LNCaP clone FGC (cell line): ENCODE measurements at places on chromosomes 3 and 15.

DNA sequence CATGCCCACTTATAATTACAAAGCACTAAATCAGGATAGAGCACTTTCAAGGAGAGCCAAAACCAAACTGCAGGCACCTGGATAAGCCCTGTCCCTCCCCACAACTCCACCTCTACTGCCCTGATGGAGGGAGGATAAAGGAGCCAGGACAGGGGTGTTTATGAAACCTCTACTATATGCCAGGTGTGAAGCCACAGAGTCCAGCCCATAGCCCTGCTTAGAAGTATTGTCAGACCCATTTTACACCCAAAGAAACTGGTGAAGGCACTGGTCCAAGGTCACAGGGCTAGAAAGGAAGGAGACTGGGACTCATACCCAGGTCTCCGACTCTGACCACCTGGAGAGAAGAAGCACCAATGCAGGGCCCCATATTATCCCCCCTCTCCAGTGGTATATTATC is 48.7 kb downstream of the SH3BP5 start:
- no peak for DNase-seq

DNA sequence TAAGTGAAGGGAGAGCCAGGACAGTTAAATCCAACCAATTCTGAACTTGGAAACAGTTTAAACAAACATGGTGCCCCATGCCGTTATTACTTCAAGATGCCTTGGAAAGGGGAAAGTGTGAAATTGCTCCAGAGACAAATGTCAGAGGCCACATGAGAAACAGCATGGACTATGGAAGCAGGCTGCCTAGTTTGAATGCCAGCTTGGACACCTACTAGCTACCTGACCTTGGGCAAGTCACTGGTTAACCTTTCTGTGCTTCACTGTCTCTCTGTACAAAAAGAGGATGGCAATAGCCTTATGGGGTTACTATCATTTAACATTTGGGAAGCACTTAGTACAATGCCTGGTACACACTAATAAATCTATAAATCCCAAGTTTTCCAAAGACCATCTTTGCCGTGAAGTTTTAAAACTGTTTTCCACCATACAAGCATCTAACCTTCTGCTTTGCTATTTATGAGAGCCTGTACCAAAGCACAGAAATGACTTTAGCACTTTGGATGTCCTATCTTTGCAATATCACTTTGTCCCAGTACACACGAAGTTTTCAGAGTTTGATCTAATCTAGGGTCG is 8.3 kb upstream of the TOPBP1 start:
- DNase-seq, result no peak

DNA sequence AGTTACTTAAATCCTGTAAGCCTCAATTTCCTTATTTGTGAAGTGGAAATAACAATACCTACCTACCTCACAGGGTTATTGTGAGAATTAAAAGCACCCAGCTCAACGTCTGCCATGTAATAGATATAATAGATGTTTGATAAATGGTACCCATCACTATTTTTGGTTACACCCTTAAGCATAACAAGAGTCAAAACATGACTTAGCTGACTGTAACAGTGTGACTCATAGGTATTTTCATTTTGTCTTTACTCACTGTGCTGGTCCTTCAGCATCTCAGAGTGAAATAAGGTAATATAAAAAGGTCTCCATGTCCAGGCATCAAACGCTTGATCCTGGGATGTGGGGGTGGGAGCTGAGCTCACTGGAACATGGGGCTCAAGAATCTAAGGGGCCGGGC is 3.1 kb downstream of the CPLX3 start:
- DNase-seq, result no peak

GRCh38 chr3:18703798-18704197 is 278.7 kb upstream of the SATB1 start:
- no peak for DNase-seq

GRCh38 chr15:57572468-57572867 is 19.2 kb upstream of the MYZAP start:
- DNase-seq, result no peak

DNA sequence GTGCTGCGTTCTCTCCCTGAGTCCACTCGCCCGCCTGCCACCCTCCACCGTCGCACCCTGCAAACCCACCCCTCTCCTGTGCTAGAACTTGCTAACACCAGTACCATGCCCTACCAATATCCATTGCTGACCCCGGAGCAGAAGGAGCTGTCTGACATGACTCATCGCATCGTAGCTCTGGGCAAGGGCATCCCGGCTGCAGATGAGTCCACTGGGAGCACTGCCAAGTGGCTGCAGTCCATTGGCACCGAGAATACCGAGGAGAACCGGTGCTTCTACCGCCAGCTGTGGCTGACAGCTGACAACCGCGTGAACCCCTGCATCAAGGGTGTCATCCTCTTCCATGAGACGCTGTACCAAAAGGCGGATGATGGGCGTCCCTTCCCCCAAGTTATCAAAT is 4.9 kb upstream of the ALAS1 start:
- DNase-seq, result peak; percentile 50

DNA sequence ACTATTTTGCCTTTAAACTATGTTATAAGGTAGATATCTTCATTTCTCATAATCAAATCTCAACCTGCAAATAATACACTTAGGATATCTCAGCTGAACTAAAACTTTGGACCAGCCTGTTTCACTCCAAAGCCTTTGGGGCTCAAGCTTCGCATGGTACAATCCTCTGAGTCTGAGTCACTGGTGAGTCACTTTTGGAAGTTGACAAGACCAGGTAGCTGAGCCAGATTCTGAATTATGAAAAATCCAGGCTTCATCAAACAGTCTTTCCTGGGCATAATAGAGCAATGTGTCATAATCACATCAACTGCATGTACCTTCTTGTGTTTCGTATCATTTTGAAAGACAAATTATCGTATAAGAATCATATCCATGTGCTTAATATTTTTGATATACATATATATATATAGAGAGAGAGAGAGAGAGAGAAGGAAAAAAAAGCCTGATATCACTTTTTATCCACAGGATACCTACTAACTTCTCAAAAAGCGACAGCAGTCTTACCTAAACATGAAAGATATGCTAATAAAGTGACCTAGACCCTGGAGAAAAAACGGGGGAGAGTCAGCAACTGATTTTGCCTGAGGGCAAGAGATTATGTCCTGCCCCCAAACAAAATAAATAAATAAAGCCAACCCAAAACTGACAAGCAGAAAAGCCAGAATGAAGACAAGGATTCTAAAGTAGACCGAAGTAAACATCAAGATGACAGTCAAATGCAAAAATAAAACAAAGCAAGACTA is 263.9 kb upstream of the TGFBR2 start:
- DNase-seq, result no peak

DNA sequence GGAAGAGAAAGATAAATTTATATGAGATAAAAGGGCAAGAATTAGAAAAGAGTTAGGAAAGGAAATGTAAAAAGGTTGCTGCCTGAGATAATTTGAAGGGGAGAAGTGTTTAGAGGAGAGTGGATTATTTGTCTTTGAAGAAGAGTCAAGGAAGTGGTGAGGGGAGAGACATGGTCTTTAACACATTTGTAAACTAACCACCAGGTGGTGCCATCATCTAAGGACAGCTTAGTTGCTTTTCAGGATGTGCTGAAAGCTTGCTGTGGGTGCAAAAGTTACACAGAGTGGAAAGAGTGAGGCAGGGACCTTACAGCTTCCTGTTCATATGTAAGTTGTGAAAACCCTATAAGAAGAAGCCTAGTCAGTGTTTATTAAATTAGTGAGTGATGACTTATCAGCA is 114.1 kb upstream of the DNAJC19 start:
- no peak for DNase-seq

DNA sequence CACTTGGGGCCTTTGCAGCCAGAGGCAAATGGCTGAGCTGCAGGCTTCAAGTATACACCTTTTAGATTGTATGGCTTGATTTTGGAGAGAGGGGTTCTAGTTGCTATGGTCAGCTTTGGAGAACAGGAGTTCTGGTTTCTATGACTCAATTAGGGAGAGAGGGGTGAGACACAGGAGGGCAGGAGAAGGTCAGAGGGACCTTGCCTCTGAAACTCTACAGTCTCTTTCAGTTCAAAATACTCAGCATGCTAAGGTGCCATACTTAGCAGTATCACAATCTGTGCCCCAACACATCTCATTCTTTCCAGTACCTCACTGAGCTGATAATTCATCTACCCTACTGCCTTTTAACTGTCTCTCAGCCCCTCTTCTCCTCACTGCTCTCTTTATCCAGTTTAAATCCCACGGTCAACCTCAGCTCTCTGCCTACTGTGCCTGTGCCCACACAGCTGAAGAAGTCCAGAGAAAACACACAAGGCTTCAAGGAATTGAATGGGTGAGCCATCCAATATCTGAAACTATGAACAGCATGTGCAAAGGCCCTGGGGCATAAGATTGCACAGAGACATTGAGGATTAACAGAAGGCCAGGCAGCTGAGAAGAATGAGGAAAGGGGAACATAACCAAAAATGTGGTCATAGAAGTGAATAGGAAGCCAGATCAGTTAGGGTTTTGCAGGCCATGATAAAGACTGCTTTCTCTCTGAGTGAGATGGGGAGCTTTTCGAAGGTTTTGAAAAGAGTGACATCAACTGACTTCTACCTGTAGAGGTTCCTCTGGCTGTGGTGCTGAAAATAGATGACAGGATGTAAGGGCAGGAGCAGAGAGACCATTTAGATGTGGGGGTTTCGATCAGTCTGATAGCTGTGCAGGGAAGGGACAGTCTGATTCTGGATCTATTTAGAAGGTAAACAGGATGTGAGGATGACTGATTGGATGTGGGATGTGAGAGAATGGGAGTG is 54.5 kb upstream of the C3orf80 start:
- DNase-seq, result no peak

GRCh38 chr3:72997421-72997961 is 880 bp downstream of the PPP4R2 start:
- no peak for DNase-seq

DNA sequence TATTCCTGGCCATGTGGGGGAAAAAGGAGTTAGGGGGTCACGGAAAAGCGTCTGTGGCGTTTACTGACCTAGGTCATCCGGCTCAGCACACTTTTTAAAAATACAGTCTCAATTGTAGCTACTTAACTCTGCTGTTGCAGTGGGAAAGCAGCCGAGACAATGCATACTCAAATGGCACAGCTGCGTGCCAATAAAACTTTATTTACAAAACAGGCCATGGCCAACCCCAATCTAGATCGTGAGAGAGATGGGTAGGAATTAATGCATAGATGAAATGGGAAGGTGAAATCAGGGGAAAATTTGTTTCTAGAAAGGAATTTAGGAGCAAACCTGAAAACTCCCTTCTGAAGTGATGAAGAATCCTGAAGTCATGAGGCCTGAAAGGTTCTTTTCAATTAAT is 22.0 kb upstream of the FRMD4B start:
- no peak for DNase-seq

- DNase-seq, result no peak
Observed at GRCh38 chr15:31314380-31314779, 12.3 kb upstream of the KLF13 start.

DNA sequence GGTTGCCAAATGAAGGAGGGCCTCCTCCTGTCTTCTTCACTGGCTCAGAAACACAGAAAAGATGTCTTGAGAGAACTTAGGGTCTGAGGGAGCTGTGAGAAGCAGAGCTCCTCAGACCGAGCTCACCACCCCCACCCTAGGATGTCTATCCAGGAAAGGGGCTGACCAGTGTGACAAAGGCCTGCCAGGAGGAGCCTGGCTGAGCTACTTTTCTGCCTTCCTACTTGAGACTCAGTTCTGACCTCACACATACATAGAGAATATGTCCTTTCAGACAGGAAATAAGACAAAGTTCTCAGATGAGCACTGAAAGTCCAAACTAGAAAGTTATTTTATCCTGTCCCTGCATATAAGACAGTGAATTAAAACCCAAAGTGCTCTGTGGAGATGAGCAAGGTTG is 54.5 kb downstream of the KIF9 start:
- DNase-seq, result no peak

DNA sequence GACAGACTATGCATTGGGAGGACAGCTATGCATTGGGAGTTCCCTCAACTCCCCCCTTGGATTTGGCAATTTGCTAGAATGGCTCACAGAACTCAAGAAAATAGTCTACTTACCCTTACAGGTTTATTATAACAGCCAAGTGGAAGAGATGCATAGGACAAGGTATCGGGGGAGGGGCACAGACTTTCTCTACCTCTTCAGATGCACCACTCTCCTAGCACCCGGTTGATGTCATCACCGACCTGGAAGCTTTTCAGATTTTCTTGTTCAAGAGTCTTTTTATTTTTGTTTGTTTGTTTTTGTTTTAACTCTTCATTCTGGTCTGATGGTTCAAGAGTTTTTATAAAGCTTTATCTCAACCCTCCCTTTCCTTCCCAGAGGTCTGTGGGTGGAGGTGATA is 20.7 kb upstream of the ADAMTS9 start:
- no peak for DNase-seq
